ENCODE measurements at places on chromosomes 4 and X.

- DNase-seq, result no peak
Observed at GRCh38 chr4:41207291-41207831, 7.0 kb downstream of the APBB2 start.

DNA sequence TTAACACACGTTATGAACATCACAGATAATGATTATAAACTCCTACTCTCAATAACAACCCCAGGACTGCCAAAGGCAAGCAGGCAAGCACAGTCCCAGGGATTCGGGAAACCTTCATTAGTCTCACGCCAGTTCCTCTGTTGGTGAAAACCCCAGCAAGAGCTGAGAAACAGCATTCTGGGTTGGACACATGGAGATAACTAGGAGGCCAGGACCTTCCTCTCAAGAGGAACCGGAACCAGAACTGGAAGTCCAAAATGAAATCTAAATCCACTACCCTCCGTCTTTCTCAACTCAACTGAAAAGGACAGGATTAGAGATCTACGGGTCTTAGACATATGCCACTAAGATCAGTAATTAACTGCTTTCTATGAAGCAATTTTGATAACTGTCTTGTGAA is 3.8 kb downstream of the VEGFC start:
- no peak for DNase-seq

DNA sequence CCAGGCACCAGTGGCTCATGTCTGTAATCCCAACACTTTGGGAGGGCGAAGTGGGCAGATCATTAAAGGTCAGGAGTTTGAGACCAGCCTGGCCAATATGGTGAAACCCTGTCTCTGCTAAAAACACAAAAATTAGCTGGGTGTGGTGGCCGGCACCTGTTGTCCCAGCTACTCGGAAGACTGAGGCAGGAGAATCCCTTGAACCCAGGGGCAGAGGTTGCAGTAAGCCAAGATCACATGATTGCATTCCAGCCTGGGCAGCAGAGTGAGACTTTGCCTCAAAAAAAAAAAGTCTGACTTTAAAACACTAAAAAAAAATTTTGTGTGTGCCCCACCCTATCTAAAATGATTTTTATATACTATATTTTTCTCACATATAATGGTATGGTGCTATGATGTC is 26.2 kb upstream of the TMEM192 start:
- no peak for DNase-seq

DNA sequence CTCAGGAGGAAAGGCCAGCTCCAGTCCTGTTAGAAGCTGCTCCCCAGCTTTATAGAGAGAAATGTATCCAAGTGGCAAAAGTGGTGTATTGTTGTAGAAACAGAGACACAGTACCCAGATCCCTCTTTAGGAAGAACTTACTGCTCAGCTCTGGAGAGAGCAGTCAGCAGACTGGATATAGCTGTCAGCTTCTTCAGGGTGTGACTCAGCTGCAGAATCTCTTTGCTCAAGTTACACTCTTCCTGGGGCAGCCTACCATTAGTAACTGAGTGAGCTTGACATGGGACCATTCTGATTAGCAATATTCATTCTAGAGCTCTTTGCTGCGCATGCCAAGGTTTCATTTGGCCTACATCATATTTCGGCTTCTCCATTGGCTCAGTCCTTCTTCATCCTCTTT is 40.5 kb downstream of the ATP1B4 start:
- no peak for DNase-seq

DNA sequence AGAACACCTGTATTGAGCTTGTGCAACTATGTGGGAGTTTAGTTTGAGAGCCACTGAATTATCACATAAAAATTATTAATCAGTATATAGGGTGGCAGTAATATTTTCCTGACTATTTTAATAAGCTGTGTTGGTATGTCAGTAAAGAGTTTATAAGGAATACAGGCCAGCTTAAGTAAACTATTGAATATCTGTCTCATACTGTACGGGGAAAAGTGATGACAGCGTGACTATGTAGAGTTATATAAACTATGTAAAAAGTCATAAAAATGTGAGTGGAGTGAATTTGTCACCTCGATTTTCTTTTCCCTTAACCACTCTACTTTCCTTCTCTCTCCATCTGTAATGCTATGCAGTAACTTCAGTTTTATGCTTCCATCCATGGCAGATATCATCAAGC is 250.2 kb downstream of the BMPR1B start:
- DNase-seq, result no peak

- DNase-seq, result no peak
Observed at GRCh38 chrX:132810964-132811712, 147.3 kb downstream of the HS6ST2 start.

Data from omental fat pad (tissue), 4 donors.